ENCODE measurements at places on chromosomes 12 and 14.

- DNase-seq: no peak
Observed at GRCh38 chr12:19298836-19299605, 140.3 kb upstream of the AEBP2 start.

DNA sequence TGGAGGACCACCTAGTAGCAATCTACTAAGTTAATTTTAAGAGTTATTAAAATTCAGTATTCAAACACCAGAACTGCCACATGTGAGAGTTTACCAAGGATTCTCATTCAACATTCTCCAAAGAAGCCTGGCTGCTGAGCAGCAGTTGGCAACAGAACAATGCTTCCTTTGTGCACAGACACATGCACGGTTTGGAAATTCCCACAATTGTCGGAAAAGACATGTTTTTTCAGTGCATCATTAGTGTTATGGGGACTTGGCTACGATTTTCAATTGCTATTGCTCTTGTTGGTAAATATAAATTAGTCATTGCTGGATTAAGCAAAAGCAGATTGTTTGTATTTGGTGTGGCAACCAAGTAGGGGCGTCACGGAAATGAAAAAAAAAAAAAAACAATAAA lies 22.2 kb downstream of the ST8SIA1 start:
- no peak for DNase-seq

DNA sequence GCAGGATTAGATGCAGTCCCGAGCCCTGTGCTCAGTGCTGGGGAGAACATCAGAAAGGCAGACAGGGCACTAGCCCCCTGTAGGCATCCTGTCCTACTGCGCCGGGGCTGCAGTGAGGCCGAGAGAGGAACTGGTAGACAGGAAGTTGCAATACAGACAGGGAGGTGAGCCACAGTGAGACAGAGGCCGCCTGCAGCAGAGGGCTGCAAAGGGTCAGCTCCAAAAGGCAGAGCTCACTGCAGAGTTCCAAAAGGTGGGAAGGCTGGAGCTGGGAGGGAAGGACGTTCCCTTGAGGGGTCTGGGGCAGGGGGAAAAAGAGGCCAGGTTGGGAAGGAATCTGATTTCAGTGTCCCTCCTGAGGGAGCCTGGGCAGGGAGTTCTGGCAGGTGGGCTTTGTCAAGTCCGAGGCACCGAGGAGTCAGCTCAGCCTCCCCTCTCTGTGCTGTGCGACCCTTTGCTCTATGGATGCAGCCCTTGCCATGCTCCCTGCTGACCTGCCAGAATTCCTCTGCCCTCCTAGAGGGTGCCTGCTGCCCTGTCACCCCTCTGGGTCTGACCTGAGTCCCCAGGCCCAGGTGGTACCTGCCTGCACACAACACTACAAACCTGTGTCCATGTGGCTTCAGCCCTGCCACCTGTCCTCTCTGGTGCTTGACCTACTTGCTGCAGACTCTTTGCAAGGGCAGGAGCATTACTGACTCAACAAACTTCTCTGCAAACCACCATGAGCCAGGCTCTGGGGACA lies 63.5 kb downstream of the PRMT8 start:
- no peak for DNase-seq

DNA sequence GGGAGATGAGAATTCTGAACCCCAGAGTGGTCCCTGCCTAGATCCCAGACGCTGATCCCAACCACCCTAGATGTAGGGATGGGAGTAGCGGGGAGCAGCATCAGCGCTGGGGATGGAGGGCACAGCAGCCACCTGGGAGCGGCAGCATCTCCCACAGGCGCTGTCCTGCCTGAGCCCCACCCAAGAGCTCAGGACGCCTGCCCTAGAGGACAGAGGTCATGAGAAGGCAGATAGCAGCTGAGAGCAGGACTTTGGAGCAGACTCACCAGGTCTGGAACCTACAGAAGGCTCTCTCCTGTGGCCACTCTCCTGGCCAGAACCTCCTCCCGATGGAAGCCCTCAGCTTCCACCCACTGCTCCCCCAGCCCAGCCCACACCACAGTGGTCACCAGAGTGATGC lies 7.2 kb downstream of the CCDC85C start:
- DNase-seq: no peak

DNA sequence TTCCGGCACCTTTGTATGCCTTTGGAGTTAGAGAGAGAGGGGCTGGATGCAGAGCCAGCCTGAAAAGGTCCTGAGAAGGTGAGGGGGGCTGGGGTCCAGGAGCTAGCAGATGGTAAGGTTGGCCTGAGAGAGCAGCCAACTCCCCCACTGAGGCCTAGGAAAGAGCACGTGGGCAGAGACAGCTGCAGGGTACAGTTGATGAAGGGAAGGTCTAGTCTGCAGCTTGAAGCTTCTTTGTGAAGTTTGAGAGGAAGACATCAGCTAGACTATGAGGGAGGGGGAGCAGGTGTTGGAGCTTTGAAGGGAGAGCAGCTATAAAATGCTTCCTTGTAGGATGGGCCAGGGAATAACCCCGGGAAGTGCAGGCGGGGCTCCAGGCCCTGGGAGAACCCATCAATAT lies 289.3 kb upstream of the AMIGO2 start:
- DNase-seq: no peak

DNA sequence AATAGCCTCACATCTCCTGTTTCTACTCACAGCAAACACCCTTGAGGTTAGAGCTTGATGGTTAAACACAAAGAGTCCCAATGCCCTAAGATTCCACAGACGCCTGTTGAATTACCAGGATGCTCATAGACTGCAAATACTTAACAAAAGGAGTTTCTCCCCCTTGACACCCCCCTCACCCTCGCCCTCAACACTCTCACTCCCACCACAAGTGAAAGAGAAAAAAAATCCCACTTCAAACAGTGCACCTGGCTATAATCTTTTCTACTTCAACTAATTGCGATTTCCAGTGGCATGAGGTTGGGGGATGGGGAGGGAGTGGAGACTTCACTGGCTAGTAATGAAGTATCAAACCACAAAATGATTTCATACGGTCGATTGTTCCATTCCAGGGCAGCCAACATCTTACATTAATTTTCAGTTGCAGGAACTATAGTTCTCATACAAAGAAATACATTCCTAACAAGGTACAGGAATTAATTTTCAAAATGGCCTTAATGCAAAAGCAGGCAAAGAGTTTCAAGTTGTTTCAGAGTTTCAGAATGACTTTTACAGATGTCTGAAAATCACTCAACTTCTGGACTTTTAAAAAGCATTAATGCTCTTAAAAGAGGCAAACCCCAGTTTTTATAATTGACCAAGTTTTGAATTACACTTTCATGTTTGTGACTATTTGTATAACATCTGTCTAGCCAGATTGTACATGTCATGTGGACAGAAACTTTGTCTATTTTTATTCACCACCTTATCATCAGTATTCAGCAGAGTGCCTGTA lies 390.7 kb downstream of the C12orf75 start:
- DNase-seq: no peak

DNA sequence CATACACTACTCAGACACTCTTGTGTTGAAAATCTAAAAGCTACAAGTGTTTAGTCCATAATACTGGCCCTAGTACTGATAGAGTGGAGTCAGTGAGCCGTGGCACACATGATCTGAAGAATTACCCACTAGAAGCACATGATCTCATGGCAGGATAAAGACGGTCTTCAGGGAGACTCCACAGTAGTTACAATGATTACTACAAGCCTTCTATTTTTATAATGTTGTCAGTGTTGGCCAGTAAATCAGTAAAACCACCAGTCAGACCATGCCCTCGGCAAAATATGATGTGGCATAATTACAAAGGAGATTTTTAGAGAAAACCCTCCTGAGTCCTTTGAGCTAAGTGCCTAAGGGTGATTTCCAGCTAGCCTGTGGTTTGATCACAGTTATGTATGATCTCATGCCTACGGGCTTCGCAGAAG lies 114.9 kb downstream of the PDZRN4 start:
- DNase-seq: no peak

DNA sequence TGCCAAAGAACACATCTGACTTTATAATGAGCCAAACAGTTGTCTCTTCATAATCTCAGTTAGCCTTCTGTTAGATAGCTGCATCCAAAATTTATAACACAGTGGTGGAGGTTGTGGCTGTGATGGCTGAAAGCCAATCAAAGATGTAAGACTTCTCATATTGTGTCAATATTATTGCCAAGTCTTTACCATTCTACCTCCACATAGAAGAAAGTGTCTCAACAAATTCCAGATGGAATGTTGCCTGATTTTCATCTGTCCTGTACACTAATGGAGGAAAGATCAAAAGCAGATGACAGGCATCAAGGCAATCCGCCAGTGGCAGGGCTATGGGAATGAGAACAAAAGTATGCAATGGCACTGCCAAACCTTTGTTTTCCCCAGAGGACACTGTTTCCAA lies 813.1 kb upstream of the NOVA1 start:
- no peak for DNase-seq

GRCh38 chr12:944211-944610 lies 5.3 kb downstream of the RAD52 start:
- no peak for DNase-seq

DNA sequence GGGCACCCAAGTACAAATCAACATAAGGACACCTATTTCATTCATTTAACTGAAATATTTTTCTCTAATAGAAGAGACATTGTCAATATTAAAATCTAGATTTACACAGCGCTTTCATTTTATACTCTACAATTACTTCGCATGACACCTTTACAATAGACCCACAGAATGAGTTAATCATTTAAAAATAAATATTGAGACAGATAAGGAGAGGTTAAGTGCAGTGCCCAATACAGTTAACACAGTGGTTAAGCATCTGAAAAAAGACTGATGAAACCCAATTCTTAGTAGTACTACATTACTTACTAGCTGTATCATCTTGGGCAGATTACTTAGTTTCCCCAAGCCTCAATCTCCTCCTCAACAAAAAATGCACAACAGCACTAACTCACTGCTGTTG lies 116.2 kb downstream of the DENND5B start:
- DNase-seq: no peak

GRCh38 chr12:8822298-8822697 lies at the start of gene A2ML1:
TSS of gene A2ML1 (plus strand) at chr12:8822621. CDS start at chr12:8822652, 31 bp downstream.
- no peak for DNase-seq

- DNase-seq: peak; percentile 30
Observed at GRCh38 chr12:31682136-31682962, 22.9 kb downstream of the ETFBKMT start.

DNA sequence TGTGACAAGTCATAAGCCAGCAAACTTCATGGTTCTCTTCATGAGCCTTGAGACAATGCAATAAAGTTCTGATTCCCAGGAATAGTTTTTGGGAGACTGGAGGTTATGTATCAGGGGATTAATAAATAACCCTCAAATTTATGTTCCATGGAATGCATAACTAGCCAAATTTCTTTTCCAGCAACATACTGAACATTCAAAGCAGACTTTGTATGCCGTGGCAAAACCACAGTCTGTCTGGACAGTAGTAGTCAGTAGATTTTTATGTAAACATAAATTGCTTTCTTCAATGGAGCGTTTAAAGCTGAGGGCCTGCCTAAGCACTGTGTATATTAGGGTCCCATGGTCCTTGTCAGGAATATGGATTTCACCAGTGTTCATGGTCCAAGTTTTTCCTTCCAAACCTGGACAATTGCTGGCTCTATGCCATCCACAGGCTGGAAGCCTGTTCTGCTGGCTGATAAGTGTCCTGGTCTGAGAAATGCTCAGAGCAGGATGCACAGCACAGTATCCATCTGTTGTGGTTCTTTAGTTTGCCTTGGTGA lies 144.9 kb downstream of the SRGAP1 start:
- DNase-seq: no peak

GRCh38 chr12:105025890-105026289 lies 39.8 kb downstream of the NOPCHAP1 start:
- no peak for DNase-seq

- no peak for DNase-seq
Observed at GRCh38 chr12:21330682-21331253, 3.9 kb downstream of the SLCO1A2 start.

GRCh38 chr14:105536691-105537579 lies 10.6 kb downstream of the TMEM121 start:
- no peak for DNase-seq

DNA sequence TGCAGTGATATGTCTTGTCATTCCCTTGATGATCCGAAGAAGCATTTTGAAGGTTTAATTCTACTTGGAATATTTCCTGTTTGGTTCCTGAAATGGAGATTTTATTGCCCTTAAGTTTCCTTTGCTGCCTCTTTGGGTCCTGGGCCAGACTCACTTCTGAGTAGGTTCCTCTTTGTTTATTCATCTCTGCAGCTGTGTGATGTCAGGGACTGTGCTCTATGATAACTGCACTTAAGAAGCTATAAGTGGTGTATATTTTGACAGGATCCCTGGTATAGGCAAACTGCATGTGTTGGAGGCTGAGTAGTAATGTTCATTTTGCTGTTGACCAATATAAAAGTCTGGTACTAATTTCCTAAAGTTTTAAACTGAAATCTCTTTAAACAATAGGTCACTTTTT lies at the start of gene KLRC4:
KLRC4 (minus strand) TSS at position 366 of the 400 bp plus-strand sequence; CDS start at position 184, 182 bp downstream.
- DNase-seq: no peak

DNA sequence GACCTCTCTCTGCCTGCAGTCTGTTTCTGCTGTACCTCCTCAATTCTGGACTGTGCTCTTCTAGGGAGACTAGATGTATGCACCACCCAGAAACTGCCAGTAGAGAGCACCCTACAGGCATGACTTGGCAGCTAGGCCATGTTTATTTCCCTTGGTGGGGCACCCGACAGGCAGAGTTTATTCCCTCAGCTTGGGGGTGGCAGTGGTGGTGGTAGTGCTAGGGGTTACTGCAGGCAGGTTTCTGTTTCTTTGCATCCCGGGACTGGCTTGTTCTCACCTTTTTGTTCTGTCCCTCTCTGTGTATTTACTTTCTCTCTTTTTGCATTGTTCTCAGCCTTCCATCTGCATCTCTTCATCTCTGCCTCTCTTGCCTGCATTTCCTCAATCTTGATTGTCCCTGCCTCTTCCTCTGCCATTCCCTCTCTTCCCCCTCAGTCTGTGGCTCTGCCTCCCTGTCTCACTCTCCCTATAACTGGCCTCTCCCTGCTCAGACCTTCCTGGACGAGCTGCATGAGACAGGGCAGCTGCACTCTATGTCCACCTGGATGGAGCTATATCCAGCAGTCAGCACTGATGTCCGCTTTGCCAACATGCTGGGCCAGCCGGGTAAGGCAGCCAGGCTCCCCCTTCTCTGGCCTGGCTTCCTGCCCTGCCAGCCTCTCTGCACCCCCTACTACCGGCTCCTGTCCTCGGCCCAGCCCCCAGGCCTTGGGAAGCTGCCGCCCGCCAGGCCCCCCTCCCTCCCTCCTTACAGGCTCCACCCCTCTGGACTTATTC lies 13.8 kb downstream of the PRPF40B start:
- DNase-seq: no peak

DNA sequence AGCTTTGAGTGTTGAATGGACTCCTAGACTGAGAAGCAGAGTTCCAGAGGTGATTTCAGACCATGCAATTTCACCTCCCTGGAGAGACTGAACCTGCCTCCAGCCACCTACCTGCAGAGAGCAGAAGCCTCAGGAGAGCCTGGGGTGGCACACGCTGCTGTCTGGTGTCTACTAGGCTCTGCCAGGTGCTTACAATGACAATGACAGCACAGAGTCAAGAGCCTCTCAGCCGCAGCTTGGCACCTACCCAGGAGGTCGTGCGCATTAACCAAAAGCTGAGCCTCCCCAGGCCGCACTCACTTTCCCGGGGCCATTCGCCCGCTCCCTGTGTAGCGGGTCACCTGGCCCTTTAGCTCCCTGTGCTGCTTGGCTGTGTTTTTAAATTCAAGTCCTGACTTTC lies 63.2 kb downstream of the TESC start:
- no peak for DNase-seq
